ENCODE measurements at places on chromosomes 5 and 9. TPM values are rescaled to one million over a fixed set of nuclear protein-coding genes. Genes with fewer than 3 reads are reported as not detected.

- H3K4me1 ChIP-seq, result no peaks in the 10 kb centered on the region
- H3K27me3 ChIP-seq, result no peaks in the 10 kb centered on the region
- no peak overlapping the region for H3K27ac ChIP-seq
- DNase-seq, result no peak
- no peak overlapping the region for H3K4me3 ChIP-seq
- peaks cover 2% of the 10 kb centered on the region for H3K36me3 ChIP-seq
Measured at GRCh38 chr5:151483647-151484046, 36.2 kb downstream of the SLC36A1 start.

- H3K36me3 ChIP-seq, result no peaks in the 10 kb centered on the region
- H3K4me3 ChIP-seq, result no peak overlapping the region
- H3K4me1 ChIP-seq, result no peaks in the 10 kb centered on the region
- H3K27me3 ChIP-seq, result peaks cover 13% of the 10 kb centered on the region
Measured at GRCh38 chr5:66527478-66528035, 68.6 kb upstream of the MAST4 start.

DNA sequence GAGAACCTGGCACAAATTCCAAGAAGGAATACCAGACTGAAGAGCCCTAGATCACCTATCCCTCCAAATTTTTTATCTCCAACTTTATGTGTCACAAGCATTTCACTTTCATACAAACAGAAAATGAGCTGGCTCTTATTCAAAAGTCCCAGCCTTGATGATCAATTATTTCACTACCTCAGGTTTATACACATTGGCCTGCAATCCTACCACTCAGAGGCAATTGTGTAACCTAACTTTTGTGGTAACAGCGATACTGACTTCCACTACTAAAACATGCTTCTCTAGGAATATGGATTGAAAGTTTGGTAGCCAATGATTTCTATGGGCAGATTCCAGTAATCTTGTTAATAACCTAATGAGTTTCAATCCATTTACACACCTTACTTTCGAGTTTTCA, 10.5 kb downstream of the RNF38 start:
- peaks cover 37% of the 10 kb centered on the region for H3K36me3 ChIP-seq
- H3K27me3 ChIP-seq, result no peaks in the 10 kb centered on the region

- no peak overlapping the region for H3K27ac ChIP-seq
- DNase-seq, result no peak
- H3K4me1 ChIP-seq, result no peaks in the 10 kb centered on the region
- H3K4me3 ChIP-seq, result no peak overlapping the region
- H3K36me3 ChIP-seq, result no peaks in the 10 kb centered on the region
Measured at GRCh38 chr5:167998148-167998767, 293.2 kb upstream of the WWC1 start.

DNA sequence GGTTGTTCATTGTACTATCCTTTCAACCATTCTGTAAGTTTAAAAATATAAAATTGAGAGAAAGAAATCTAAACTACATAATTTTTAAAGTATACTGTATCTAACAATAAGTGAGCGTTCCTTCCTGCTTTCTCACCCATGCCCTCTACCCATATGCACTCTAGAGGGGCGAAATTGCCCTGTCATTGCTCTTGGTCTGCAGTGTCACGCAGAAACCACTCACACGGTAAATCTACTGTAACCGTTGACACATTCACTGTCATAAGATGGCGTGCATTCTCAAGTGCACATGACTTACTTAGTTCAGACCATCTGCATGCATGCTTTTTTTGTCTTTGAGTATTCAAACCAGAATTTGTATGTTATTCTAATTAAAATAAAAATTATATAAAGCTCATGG, 55.7 kb upstream of the NIPBL start:
- H3K4me1 ChIP-seq, result no peaks in the 10 kb centered on the region
- no peak for DNase-seq
- H3K27me3 ChIP-seq, result peaks cover 3% of the 10 kb centered on the region
- no peaks in the 10 kb centered on the region for H3K36me3 ChIP-seq
- H3K27ac ChIP-seq, result no peak overlapping the region

DNA sequence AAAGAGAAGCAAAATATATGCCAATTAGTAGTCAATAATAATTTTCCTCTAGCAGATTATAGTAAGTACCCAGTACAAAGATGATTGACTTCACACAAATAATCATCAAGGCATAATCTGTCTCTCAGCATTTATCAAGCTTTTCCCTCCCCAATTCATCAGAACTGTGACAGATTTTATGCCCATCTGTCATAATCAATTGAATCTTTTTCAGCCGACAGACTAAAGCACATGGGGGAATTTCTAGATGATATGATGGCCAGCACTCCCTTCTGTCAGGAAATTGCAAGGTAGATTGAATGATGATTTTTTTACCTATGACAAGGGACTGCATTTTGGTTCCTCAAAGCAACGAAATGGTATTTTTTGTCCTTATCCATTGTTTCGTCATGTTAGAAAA, 227.1 kb upstream of the CYLC2 start:
- H3K4me3 ChIP-seq, result no peak overlapping the region
- no peaks in the 10 kb centered on the region for H3K36me3 ChIP-seq
- DNase-seq, result no peak
- H3K4me1 ChIP-seq, result no peaks in the 10 kb centered on the region
- no peak overlapping the region for H3K27ac ChIP-seq

DNA sequence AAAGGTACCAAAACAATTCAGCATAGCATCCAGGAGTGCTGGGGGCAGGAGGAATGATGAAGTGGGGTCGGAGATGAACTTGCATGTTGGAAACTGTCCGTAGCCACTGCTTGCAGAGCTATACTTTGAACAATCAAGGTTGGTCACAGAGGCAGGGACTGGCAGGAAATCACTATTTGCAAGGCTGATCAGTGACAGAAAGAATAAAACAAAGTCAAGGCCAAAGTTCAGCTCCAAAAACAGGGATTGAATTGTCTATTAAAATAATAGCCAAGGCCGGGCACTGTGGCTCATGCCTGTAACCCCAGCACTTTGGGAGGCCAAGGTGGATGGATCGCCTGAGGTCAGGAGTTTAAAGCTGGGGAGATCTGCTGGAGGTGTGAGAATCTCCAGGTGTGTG, 18.7 kb upstream of the SPRY4 start:
- H3K4me3 ChIP-seq, result no peak overlapping the region
- H3K27ac ChIP-seq, result no peak overlapping the region
- peaks cover 3% of the 10 kb centered on the region for H3K27me3 ChIP-seq
- H3K4me1 ChIP-seq, result no peaks in the 10 kb centered on the region

DNA sequence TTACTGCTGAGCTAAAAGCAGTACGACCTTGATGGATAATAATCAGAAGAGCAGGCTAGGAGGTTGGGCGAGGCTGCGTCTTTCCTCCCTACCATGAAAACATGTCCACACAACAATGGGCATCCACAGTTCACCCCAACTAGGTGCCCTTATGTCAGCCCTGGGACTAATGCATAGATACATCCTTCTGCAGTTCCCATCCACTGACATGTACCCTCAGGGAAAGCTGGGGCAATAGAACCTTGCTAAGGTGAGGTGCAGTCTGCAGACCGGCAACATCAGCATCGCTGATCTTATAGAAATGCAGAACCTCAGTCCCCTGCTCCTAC, 697 bp upstream of the PRUNE2 start:
- no peaks in the 10 kb centered on the region for H3K4me1 ChIP-seq
- H3K27ac ChIP-seq, result no peak overlapping the region
- DNase-seq, result no peak

DNA sequence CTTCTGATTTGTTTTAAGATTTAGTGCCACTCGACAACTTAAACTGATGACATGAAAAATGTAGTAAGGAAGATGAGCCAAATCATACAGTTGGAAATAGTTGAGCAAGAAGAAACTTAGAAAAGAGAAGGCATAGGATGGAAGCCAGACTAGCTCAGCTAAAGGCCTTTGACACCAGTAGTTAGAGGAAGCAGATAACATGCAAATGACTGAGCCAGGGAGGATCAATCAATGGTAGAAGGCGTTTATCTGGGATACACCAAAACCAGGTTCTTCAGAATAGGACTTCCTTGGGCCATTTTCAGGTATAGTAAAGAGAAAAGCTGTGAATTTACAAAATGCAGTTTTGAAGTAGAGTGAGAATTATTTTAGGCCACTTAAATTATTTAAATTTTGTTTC, 3.2 kb downstream of the TDRD7 start:
- H3K27me3 ChIP-seq, result no peaks in the 10 kb centered on the region
- H3K27ac ChIP-seq, result no peak overlapping the region
- no peak for DNase-seq
- H3K36me3 ChIP-seq, result no peaks in the 10 kb centered on the region
- H3K4me1 ChIP-seq, result peaks cover 29% of the 10 kb centered on the region

GRCh38 chr5:42974536-42974935, 65.6 kb downstream of the ANXA2R start:
- DNase-seq, result no peak
- no peaks in the 10 kb centered on the region for H3K4me1 ChIP-seq
- peaks cover 9% of the 10 kb centered on the region for H3K36me3 ChIP-seq
- H3K27me3 ChIP-seq, result no peaks in the 10 kb centered on the region
- H3K27ac ChIP-seq, result no peak overlapping the region

DNA sequence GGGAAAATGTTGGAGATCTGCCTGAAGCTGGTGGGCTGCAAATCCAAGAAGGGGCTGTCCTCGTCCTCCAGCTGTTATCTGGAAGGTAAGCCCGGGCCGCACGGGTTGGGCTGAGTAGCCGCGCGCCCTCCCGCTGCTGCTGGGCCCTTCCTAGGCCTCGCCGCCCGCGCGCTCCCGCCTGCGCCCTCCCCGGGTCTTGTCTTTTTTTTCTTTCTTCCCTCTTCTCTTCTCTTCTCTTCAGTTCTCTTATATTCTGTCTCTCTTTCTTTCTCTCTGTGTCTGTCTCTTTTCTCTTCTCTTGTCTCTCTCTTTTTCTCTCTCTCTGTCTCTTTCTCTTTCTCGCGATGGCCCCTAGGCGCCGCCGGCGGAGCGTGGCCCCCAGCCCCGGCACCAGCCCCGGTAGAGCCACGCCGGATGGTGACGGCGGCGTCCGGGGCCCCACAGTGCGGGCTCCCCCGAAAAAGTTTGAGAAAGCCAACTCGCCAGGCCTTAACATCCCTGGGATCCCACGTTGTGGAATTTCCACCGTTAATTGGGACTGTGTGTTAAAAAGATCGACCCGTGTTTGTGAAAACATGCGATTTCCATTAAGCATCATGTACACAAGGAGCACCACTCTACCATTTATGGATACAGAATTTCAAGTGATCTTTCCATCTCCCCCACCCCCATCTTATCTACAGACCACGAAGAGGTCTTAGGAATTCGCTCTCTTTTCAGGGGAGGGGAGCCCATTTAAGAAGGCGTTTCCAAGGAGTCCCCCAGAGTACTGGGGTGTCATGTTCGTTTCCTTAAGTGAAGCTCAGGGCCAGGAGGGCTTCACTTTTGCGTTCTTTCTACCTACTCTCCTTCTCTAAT, 616 bp downstream of the ABL1 start:
- DNase-seq, result peak; percentile 54
- H3K4me3 ChIP-seq, result peak overlapping the region; percentile 88
- peaks cover 4% of the 10 kb centered on the region for H3K36me3 ChIP-seq
- no peaks in the 10 kb centered on the region for H3K27me3 ChIP-seq
- peaks cover 34% of the 10 kb centered on the region for H3K4me1 ChIP-seq
- peak overlapping the region; percentile 96 for H3K27ac ChIP-seq

DNA sequence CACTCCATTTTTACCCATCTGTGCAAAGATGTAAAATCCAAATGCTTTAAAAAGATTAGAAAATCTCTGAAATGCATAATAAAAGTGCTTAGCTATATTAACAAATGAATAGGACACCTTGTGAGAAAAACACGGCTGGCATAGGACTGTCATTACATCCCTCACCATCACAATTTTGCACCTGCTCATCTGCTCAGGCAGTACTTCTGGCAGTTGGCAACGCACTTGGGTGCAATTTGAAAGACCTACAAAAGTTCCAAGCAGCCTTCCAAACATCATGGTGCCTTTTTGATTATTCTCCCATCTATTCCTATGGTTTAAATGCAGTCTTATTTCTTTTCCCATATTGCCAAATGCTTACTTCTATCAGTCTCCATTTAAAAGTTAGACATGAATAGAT, 501.8 kb downstream of the ENC1 start:
- H3K4me1 ChIP-seq, result no peaks in the 10 kb centered on the region
- H3K27me3 ChIP-seq, result peaks cover 10% of the 10 kb centered on the region
- no peak for DNase-seq
- no peak overlapping the region for H3K4me3 ChIP-seq
- H3K36me3 ChIP-seq, result no peaks in the 10 kb centered on the region
- no peak overlapping the region for H3K27ac ChIP-seq

DNA sequence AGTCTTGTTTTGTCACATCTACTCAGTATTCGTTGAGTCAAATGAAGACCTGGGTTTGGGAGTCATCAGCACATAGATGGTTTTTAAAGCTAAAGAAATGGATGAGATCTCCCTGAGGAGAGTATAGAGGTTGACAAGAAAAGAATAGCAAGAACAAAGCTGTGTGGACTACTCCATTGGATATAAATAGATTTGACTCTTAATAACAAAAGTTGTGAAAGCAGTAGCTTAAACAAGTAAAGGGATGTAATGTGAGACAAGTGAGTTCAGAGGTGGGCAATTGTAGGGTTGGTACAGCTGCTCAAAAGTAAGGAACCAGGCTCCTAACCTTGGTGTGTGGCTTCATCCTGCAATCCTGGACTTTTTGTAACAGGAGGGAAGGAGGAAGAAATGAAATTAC, 49.3 kb downstream of the CSNK1G3 start:
- no peaks in the 10 kb centered on the region for H3K27me3 ChIP-seq
- peaks cover 28% of the 10 kb centered on the region for H3K36me3 ChIP-seq
- no peak for DNase-seq
- H3K4me1 ChIP-seq, result peaks cover 17% of the 10 kb centered on the region
- no peak overlapping the region for H3K27ac ChIP-seq
- no peak overlapping the region for H3K4me3 ChIP-seq

Gene RNF180
- not detected for total RNA-seq

Gene SPINK7
- not detected for total RNA-seq

Gene SLC6A18
- total RNA-seq, result not detected

Gene FOXD4L5
- total RNA-seq, result not detected

Gene C9orf153
- total RNA-seq, result 0.16 TPM

Gene ZDHHC12
- total RNA-seq, result 48.7 TPM

Gene FAM151B
- not detected for total RNA-seq

Gene RASEF
- total RNA-seq, result not detected

Gene SMIM33
- total RNA-seq, result not detected

Gene IL5
- 1.7 TPM for total RNA-seq

Gene MGAT1
- 171 TPM for total RNA-seq
